HFFc6 (cell line): ENCODE measurements at places on chromosomes 5 and 9.
A peak's percentile ranks its signal among the peaks of the same experiment; 100 is the strongest.

- no peak for DNase-seq
Observed at GRCh38 chr5:109076741-109077140, 329.0 kb downstream of the FER start.

- peak; percentile 93 for DNase-seq
Observed at GRCh38 chr5:109468737-109469420, 59.1 kb upstream of the PJA2 start.

- no peak for DNase-seq
Observed at GRCh38 chr5:123875561-123876275, 363.7 kb downstream of the CSNK1G3 start.

- DNase-seq: no peak
Observed at GRCh38 chr5:23506329-23507236, 826 bp upstream of the PRDM9 start.

GRCh38 chr9:1049641-1050040, 516 bp upstream of the DMRT2 start:
- no peak for DNase-seq

DNA sequence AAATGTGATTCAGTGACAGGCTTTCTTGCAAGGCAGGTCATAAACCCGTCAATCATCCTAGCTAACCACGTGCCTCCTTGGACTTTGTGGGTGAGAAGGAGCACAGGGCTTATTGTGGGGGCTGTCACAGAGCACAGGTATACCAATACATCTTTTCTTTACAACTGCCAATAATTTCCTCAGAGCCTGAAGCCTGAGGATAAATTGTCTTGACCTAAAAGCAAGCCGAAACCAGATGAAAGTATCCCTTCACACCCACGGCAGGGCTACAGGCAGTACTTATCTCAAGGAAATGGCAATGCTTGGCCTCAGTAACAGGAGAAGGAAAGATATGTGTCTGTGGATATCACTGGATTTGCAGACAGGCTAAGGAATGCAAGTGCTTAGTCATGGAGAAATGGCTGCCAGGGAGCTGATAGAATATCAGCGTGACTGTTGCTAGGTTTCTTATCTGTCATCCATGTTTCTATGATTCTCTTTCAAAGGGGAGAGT, 90.3 kb upstream of the ZNF366 start:
- peak; percentile 89 for DNase-seq

GRCh38 chr9:130266236-130267098, 907 bp downstream of the HMCN2 start:
- DNase-seq: no peak

DNA sequence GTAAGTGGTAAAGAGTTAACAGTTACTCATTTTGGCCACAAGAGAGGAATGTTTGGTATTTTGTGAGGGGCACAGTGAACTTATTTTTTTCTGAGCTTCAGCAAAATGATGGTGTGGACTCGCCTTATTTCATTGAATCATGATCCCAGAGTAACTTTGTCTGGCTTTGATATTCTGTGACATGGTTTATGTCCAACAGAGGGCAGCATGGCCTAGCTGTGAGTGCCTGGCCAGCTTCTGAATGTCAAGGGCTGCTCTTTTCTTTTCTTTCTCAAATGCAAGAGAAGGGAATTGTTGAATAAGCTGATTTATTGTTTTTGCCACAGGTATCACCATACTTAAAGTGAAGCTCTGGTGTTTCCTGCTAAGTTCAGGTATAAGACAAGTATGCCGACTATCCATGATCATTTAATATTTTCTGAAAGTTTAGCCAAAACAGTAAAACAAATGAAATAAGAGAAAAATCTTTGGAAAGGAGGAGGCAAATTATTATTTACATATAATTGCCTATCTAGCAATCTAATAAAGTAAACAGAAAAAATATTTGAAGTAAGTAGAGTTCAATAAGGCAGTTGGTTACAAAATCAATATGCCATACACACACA, 31.7 kb downstream of the MRPL22 start:
- DNase-seq: peak; percentile 45

GRCh38 chr9:123028136-123028535, 5.3 kb upstream of the GPR21 start:
- no peak for DNase-seq

DNA sequence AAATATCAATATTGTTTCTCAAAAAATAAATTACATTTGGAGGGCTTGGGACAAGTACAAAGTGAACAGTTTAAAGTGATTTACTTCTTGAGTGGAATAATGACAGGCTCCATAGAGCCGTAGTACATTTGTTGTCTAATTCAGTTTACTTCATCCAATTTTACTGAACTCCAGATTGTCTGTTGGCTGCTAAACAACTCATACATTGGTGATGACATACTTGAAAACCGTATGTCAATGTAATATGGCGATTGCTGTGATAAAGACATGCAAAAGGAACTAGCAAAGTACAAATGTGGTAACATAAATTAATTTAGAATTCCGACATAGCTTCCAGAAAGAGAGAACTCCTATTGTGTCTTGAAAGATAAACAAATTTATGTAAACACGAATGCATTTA, 1197.5 kb upstream of the CDH18 start:
- DNase-seq: no peak

DNA sequence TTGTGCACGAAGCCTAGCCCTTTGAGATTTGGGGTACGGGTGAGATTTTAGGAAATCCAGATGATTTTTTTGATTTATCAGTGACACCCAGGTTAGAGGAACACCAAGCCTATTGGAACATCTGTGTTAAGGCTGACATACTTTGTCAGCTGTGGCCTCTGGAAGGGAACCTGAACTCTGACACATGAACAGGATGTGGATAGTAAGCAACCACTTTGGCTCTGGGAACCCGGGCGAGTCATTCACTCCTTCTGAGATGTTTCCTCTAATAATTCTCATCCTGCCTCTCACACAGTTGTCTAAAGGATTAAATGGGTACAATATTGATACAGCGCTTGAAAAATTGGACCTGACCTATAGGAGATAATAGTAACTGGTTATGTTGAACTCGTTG, 67.8 kb downstream of the FGF1 start:
- DNase-seq: peak; percentile 56

DNA sequence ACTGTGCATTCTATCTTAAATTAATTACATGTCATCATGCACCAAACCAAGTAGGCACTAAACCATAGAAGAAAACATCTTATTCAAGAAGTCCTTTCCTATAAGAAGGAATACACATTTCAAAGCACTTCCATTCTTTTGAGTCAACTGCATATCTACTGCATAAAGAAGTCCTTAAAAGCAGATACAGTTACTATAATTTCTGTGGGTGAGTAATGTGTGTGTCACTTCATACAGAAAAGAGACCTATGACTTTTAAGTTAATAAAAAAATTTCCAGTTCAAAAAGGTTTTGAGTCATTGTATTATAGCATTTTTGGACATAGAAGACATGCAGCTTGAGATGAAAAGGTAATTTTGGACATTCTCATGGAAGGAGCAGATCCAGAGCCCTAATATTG, 125.0 kb downstream of the DTWD2 start:
- DNase-seq: peak; percentile 60

- DNase-seq: no peak
Observed at GRCh38 chr9:83132768-83133167, 69.8 kb upstream of the RASEF start.

DNA sequence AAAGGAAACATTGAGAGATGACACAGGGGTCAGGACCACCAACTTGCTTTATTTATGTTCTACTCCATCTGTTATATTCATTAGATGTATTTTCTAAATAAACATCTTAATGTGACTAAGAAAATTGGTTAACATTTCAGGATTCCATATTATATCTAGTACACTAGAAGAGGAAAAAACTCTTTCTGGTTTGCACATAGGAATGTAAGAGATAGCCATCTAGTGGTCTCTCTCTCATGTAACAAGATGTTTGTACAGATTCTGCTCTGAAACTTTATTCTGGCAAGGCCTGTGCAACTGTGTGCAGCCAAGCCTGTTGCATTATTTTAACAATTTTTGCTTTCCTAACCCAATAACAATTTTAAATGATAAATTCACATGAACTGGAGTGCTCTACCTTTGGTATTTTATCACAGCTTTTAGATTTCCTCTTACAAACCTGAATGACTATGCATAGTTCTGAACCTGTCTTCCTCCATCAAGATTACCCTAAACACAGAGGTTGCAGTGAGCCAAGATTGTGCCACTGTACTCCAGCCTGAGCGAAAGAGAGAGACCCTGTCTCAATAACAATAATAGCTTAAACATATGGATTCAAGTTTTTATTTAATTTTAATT, 148.2 kb downstream of the GIN1 start:
- peak; percentile 66 for DNase-seq

DNA sequence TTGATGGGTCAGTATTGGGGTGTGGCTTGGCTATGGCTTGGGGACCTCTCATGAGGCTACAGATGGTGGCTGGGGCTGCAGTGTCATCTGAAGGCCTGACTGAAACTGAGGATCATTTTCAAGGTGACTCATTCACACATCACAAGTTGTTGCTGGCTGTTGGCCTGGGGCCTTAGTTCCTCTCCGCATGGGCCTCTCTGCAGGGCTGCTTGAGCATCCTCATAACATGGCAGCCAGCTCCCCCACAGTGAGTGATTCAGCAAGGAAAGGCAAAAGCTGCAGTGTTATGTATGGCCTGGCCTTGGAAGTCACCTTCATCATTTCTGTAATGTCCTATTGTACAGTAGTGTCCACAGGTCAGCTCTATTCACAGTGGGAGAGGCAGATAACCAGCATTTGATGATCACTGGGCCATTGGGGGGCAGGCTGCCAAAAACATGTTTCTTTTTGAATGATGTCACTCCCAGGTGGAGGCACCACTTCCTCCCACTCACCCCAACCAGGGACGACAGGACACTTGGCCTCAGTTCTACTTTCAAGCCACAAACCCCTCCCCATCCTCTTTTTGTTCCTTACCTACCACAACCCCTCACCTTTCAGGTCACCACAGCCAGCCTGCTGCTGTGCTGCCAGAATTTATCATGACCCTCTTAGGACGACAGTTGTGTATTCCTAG, 14.4 kb downstream of the FGD3 start:
- DNase-seq: no peak

- no peak for DNase-seq
Observed at GRCh38 chr5:63811961-63812360, 150.3 kb downstream of the HTR1A start.

GRCh38 chr9:125370786-125371185, 109.2 kb downstream of the GAPVD1 start:
- no peak for DNase-seq

DNA sequence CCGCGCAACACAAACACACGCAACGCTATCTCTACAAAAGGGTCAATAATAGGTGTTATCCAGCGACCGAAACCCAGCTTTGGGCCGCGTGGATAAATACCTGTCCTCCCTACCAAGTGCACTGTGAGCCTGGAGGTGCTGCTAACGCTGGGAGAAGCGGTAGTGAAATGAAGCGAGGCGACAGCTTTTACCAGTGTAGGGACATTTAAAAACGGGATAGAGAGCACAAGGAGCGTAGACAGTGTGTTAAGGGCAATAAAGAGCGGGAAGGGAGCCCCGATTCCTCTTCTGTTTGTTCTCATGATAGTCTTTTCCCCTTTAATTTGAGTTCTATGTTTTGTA, 421 bp upstream of the DEPDC1B start:
- DNase-seq: no peak
